ENCODE measurements at places on chromosomes 5 and 9.

DNA sequence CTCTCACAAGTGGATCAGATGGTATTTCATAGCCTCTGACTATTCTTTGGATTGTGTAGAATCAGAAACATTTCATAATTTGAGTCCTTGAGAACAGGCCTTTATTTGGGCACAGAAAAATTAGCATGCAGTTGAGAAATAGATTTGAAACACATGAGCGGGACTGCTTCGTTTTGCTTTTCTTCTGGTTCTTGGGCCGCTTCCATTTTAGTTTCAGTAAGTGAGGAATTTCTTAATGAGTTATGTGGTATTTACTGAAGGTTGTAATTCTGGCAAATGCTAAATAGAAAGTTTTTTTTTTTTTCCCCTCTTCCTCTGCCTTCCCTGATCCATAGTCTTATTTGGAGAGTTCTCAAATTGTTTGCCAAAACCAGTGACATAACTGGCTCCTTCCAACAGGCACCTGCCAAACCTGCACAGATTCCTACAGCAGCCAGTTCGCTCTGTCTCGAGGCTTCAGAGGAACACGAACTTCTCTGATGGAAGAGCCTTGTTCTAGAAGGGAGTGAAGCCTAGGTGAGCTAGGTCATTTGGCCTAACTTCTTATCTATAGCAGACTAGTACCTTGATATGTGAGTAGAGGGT lies 71.2 kb upstream of the SLC28A3 start:
- no peak for DNase-seq

- no peak for DNase-seq
Measured at GRCh38 chr5:142011572-142012185, 1.1 kb downstream of the GNPDA1 start.

GRCh38 chr5:151051931-151052608 lies 28.8 kb downstream of the TNIP1 start:
- DNase-seq = no peak

DNA sequence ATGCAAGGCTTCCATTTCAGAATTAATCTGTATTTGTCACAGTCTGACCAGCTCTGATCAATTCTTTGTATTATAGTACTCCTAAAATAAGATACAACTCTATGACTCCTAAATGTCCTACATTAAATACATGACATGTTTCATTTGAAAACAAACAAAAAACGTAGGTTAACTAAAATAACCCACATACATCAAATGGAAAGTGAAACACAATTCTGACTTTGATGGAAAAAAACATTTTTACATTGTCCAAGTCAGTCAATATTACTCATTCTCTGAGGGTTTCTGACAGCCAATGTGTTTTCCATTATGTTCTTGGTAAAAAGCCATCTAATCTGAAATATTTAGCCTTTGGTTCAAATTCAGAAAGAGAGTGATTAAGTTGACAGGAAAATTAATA lies 8.7 kb downstream of the HMGCS1 start:
- DNase-seq = no peak

DNA sequence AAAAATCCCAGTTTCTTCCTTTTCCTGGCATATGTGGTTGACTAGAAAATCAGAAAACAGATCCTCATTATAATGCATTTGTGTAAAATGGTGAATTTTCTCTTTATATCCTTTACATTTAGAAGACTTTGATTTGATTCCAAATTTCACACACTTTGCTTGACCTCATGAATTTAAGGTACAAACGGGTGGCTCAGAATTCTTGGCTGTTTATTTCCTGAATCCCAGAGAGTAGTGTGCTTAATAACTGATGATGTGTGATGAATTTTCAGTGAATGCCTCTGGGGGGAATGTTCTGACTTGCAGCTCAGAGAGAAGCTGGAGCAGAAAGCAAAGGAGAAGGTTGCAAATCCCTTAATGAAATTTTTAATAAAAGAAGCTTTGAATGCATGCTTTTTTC lies 126.8 kb downstream of the SPATA31D1 start:
- no peak for DNase-seq
